Activated naive CD4-positive, alpha-beta T cell treated with anti-CD3 and anti-CD28 coated beads, Interleukin-2, amount 50 U/mL, for 72 hours (primary cell): ENCODE measurements at places on chromosomes 3 and 15.

DNA sequence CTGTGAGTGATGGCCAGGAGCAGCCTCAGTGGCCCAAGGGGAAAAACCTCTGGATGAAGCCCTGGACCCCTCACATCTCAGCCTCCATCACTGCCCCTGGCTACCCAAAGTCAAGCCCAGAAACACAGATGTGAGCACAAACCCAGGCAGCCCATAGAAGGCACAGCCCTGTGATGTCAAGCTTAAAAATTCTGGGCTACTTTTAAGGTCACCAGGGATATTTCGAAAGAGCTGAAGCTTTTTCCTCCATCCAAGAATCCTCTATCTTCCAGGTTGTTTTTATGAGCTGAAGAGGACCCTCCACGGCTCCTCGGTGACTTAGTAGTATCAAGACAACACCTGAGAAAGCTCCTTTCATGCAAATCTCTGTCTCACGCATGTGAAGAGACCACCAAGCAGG, 11.5 kb downstream of the LIPC start:
- no peak for DNase-seq

GRCh38 chr3:48561045-48561736, 2.4 kb downstream of the UCN2 start:
- DNase-seq, result no peak

DNA sequence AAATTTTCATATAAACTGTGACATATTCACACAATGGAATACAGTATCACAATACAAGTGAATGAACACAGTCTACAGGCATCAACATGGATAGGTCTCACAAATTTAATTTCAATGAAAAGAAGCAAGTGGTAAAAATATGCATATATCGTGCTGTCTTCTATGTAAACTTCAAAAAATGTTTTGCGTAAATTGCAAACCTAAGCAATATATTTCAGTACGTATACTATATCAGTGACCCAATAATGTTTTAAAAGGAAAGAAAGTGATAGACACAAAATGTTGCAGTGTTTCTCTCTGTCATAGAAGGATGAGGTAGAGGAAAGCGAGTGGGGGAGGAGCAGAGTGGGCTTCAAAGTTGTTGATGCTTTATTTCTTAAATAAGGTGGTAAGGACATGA, 468.4 kb upstream of the CNTN3 start:
- no peak for DNase-seq

- DNase-seq, result no peak
Observed at GRCh38 chr3:172210355-172210754, 171.0 kb downstream of the FNDC3B start.

GRCh38 chr15:99503411-99503810, 62.4 kb upstream of the MEF2A start:
- DNase-seq, result no peak

- DNase-seq, result no peak
Observed at GRCh38 chr3:144852999-144853398, 881.4 kb downstream of the DIPK2A start.

DNA sequence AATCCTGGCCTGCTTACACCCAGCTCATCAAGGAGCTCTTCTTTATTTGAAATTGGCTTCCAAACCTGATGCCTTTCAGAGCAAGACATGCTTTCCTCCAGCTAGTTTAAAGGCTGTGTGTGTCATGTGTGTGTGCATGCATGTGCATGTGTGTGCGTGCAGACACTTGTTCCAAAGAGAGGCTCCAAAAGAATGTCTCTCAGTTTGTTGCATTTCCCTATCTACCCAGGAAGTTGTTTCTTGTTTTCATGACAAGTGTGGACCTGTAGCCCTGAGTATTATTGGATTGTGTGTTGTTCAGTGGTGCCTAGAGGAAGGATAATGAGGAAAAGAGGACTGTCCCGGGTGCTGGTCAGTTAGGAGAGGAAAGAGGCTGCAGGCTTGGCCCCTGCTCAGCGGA, 240.0 kb downstream of the THSD4 start:
- DNase-seq, result no peak

GRCh38 chr3:161386991-161387770, 15.9 kb upstream of the SPTSSB start:
- DNase-seq, result no peak

DNA sequence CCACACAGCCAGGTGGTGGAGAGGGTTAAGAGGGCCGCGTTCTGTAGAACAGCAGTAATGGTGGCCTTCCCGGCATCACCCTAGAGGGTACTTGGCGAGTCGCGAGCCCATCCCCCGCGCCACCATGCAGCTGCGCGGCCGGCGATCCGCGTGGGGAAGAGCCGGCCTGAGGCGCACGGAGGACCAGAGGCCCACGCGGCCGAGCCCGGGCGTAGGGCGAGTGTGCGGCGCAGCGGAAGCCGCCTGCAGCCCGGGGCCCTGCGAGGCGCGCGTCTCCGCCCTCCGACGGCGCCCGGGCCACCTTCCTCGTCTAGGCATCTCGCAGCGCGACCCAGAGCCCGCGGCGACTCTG, 423 bp downstream of the TKT start:
- DNase-seq, result peak; percentile 46
